ENCODE measurements at places on chromosomes 12 and 14.

GRCh38 chr14:95943699-95944098 is 67.1 kb downstream of the TUNAR start:
- DNase-seq = no peak

GRCh38 chr12:81722004-81722403 is 37.1 kb downstream of the PPFIA2 start:
- DNase-seq = no peak

- DNase-seq = no peak
Measured at GRCh38 chr14:64506721-64507120, 2.2 kb downstream of the ZBTB1 start.

DNA sequence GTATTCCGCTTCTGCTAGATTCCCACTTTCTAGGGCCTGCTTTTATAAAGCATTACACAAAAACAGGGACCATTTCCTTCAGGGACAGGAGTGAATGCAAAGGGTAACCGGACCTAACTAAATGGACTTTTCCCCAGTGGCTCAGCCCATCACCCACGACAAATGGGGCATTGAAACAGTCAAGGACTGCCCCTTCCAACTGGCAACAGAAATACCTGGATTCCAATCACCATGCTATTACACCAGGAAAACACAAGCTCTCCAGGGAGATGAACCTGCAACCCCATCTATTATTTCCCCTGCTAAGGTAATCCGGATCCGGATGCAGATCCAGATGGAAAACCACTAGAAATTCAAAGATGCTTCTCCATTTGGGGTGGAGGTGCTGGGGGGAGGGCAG is 1.0 kb downstream of the MPHOSPH9 start:
- DNase-seq = no peak

GRCh38 chr12:91636721-91637120 is 454.1 kb upstream of the DCN start:
- DNase-seq = no peak

GRCh38 chr14:59769586-59769985 is 101.0 kb downstream of the RTN1 start:
- DNase-seq = no peak

- DNase-seq = no peak
Measured at GRCh38 chr12:119082496-119082895, 96.2 kb upstream of the HSPB8 start.

DNA sequence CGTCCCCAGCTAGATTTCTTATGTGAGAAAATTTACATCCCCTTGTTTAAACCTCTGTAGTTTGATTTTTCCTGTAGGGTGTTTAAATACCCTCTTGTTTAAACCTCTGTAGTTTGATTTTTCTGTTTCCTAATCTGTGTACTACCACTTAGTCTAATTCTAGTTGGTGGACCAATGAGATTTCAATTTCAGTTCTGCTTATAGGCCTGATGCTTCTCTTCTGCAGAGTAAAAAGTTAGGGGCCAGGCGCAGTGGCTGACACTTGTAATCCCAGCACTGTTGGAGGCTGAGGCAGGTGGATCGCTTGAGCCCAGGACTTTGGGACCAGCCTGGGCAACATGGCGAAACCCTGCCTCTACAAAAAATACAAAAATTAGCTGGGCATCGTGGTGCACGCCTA is 11.5 kb downstream of the UBC start:
- no peak for DNase-seq

GRCh38 chr12:26069796-26070195 is 55.0 kb downstream of the BHLHE41 start:
- no peak for DNase-seq

GRCh38 chr14:56195704-56196103 is 77.5 kb downstream of the PELI2 start:
- DNase-seq = no peak

- peak; percentile 73 for DNase-seq
Measured at GRCh38 chr12:77324763-77325468, 259.5 kb upstream of the E2F7 start.

DNA sequence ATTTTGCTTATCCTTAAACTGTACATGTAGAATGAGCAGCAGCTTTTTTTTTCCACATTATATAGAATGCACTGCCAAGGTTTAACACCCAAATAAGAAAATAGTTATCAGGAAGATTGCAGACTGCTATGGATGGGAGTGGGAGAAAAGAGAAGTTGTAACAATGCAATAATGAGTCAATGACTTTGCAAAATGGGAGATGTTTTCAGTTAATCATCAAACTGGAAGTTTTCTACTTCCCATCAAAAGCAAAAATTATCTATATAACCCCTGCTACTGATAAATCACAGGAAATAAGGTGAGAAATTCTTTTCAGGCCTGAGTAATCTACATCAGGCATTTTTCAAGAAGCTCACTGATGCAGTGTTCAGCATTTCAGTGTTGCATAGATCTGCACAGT is 309.1 kb downstream of the GXYLT1 start:
- no peak for DNase-seq

GRCh38 chr12:49223122-49223521 is 34.2 kb upstream of the TUBA1A start:
- DNase-seq = no peak

DNA sequence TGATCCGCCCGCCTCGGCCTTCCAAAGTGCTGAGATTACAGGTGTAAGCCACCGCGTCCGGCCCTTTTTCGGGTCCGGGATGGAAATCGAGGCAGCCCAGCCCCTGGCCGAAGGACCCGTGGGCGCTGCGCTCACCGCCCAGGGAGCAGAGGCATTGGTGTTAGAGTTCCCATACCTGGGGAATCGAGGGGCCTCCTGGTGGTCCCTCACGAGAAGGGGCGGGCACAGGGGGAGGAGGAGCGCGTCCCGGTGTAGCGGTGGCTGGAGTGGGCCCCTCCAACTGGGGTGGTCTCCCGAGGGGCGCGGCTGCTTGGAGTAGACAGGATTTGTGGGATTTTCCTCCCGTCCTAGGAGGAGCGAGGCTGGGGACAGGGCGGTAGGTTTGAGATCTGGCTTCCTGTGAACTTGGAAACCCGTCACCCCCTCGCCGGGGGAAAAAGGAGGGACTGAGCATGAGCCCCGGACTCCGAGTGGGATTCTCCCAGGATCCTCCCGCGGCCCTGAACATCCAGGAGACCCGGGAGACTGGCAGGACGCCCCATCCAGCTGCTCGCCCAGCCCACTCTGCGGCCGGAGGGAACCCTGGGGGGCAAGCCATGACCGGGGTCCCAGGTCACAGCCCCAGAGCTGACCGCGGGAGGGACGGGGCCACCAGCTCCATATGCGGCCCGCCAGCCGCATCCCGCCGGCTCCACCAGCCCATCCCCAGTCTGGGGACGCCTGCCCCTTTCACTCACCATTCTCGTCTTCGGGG is 70.9 kb downstream of the ASCL4 start:
- DNase-seq = no peak

DNA sequence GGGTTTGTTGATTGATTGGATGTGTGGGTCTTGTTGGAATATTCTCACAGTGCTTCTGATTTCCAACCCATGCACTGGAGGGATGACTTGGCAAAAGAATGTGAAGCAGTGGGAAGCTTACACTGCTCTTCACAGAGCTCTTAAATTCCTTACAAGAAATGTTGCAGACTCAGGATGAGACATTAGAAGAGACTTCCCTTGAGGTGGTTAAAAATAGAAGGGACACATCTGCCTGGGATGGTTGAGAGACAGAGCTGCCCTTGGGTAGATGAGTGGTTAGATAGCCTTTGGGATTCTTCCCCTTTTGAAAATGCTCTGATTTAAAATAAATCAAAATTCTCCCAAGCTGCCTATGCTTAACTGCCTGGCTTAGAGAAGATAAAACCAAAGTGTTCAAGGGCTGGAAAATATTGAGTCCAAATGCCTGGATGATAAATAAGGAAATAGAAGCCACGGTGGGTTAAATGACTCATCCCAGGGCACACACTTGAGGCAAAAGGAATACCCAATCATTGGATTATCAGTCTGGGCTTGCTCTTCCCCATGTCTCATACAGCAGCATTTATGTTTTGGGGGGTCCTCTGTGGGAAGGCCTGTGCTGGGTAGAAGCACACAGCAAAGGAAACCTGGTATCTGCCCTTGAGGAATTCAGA is 264.3 kb downstream of the AKAP6 start:
- DNase-seq = peak; percentile 38

GRCh38 chr12:59736359-59736758 is 140.5 kb downstream of the SLC16A7 start:
- no peak for DNase-seq

GRCh38 chr14:78202163-78202562 is 32.0 kb downstream of the NRXN3 start:
- no peak for DNase-seq

DNA sequence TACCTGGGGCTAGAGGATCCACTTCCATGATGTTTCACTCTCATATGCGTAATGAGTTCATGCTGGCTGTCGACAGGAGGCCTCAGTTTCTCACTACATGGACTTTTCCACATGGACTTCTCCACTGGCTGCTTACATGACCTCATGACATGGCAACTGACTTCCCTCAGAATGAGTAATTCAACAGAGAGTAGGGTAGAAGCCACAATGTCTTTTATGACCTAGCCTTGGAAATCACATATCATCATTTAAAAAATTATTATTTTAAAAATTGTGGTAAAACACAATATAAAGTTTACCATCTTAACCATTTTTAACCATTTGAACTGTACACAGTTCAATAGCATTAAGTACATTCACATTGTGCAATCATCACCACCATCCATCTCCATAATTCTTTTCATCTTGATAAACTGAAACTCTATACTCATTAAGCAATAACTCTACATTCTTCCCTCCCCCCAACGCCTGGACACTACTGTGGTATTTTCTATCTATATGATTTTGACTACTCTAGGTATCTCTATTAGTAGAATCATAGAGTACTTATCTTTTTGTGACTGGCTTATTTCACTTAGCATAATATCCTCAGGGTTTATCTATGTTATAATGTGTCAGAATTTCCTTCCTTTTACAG is 144.5 kb downstream of the TGFB3 start:
- no peak for DNase-seq
